ENCODE measurements at places on chromosomes 4 and X. TPM values are rescaled to one million over a fixed set of nuclear protein-coding genes. Genes with fewer than 3 reads are reported as not detected.

GRCh38 chr4:112270640-112271421 lies 14.9 kb downstream of the TIFA start:
- peak; percentile 82 for DNase-seq

- DNase-seq = peak; percentile 79
These were observed 1.3 kb downstream of the LDB2 start for GRCh38 chr4:16896881-16897750.

DNA sequence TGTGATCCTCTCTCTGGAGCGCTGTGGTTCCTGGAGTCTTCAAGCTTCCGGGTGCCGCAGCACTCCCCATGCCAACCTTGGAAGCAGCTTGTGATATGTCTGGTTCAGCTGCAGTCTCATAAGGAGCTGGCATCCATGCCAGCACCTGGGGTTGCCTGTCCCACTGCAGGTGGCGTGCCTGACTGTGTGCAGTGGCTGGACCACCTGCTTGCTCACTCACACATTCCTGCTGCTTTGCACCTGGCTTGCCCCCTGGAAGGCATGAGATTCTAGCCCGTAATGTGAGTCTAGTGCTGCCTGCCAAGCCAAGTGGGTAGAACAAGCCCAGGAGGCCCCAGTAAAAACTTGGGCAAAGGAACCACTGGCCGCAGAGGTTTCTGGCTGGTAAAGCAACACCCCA lies 687.2 kb upstream of the AADAT start:
- DNase-seq = no peak

DNA sequence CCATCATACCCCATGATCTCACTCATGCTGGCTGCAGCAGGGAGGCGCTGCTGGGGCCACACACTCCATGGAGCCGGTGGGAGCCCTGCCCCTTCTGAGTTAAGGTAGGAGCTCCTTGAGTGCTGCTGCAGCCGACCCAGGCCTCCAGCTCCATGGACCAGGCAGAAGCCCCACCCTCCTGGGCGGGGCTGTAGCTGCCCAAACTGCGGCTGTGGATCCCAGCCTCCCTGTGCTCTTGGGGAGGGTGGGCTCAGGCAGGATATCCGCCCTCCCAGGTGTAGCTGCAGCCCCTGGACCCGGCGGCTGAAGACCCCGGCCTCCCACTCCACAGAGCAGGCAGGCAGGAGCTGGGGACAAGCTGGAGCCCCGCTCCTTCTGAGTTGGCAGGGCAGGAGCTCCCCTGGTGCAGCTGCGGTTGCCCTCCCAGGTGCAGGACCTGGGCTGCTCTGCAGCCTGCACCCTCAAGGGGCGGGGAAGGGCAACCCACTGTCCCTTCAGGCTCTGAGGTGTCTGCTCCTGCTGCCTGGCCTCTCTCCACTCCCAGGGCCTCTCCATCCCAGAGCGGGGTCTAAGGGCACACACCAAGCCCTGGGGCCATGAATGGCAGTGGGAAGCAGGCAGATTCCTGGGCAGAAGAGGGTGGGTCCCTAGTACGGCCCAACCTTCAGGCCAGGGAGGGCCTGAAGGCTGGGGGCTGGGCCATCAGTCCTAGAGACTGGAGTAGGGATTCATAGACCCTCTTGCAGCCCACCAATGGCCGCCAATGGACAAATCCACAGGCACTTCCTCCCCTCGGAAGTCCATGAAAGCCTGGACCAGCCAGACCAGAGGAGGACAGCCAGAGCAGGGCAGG lies 466.1 kb downstream of the DTHD1 start:
- DNase-seq = no peak

CCSER1 gene
- not detected for polyA plus RNA-seq

SLC10A6 gene
- polyA plus RNA-seq = not detected

All from fibroblast of lung (primary cell).